ENCODE measurements at places on chromosomes 4 and X.
A peak's percentile ranks its signal among the peaks of the same experiment; 100 is the strongest.

DNA sequence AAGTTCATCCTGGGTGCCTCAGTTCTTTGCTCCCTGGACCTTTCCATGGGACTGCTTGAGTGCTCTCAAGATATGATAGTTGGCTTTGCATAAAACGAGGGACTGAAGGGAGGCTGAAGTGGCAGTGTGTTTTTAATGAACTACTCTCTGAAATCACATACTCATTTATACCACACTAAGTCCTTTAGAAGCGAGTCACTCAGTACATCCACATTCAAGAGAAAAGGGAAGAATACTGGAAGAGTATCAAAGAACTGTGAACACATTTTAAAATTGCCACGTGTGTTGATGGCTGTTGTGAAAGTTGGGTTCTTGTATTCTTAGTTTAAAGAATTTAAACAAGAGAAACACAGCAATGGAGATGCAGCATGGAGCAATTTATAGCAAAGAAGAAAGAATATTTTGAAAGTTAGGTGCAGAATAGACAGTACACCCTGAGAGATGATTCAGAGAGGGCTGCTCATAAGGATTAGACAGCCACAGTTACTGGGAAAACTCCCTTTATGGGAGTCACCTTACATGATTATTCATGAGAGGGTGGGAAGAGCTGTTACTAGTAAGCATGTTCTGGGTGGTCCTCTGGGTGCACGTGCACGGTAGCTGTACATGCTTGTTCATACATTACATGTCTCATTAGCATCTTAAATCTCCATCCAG is 380.7 kb downstream of the ADGRL3 start:
- no peak for DNase-seq

DNA sequence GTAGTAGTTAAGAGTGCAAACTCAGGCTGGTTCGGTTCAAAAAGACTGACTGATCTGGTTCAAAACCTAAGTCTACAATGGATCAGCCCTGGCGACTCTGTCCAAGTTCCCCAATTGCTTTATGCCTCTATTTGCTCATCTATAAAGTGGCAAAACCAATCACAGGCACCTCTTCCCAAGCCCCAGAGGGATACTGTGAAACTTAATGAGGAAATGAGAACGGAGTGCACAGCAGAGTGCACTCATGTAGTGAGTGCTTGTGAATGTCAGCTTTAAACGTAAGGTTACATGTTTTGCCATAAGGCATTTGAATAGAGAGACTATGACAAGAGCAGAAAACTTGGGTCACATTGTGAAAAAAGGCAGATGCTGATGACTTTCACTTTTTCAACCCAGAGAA is 199.7 kb upstream of the KLF3 start:
- DNase-seq, result no peak

- no peak for DNase-seq
Observed at GRCh38 chr4:161767116-161767515, 396.7 kb downstream of the FSTL5 start.

- no peak for DNase-seq
Observed at GRCh38 chr4:184328022-184328736, 110.5 kb upstream of the ENPP6 start.

DNA sequence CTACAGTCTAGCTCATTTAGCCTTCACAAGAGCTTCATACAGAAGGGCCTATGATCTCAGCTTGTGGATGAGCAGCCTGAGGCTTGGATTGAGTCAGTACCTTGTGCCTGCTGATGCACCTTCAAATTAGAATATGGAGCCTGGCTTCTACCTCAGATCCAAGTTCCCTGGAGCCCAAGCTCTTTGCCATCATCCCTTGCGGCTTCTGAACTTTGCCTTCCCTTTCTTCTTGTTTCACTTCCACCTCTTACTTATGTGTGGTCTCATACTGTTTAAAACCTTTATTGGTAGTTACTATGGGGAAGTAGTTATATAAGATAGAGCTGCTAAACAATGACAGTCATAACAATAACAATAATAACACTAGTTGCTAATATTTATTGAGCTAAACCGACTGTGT is 84.3 kb upstream of the AFF2 start:
- DNase-seq, result no peak

- no peak for DNase-seq
Observed at GRCh38 chrX:97308171-97308570, 424.5 kb downstream of the RPA4 start.

DNA sequence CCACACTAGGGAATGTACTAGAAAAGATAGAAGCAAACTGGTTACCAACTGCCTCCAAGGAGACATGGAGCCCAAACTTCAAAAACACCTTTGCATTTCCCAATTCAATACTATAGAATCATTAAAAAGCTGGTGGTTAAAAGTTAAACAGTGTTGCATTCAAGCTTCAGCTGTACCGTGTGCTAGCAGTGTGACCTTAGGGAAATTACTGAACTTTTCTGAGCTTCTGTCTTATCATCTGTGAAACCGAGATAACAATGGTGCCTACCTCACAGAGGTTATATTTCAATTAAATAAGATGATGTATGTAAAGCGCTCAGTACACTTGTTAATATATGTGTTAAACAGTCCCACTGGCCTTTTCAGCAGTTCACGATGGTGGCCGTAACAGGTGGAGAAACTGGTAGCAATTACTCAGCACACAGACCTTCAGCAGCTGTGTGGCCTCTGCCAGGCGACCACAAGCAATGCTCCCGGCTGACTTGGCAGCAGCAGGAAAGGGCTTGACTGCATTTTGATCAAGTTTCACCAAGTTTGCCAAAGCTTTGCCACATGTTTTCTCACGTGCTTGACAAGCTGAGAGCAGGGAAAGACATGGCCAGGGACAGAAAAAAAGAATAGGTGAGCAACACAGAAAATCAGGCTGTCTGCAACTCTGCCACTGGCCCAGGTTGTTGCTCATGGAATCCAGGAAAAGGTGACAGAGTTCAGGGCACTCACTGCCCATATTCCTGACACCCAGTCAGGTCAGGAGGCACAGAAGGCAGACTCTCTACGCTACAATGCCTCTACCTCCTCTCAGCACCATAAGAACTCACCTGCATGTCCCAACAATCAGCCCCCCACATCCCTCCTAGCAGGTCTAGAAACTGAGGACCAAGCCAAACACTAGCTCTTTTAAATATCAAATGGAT is 72.1 kb downstream of the PARM1 start:
- no peak for DNase-seq

- no peak for DNase-seq
Observed at GRCh38 chrX:68842781-68843581, 14.2 kb downstream of the EFNB1 start.

- DNase-seq, result peak; percentile 85
Observed at GRCh38 chr4:153142700-153143438, 61.4 kb upstream of the TRIM2 start.

GRCh38 chrX:29397506-29397905 is 810.3 kb downstream of the IL1RAPL1 start:
- no peak for DNase-seq

- no peak for DNase-seq
Observed at GRCh38 chr4:129355031-129355430, 259.1 kb downstream of the C4orf33 start.

- no peak for DNase-seq
Observed at GRCh38 chr4:140163029-140163810, 9.2 kb upstream of the MAML3 start.

DNA sequence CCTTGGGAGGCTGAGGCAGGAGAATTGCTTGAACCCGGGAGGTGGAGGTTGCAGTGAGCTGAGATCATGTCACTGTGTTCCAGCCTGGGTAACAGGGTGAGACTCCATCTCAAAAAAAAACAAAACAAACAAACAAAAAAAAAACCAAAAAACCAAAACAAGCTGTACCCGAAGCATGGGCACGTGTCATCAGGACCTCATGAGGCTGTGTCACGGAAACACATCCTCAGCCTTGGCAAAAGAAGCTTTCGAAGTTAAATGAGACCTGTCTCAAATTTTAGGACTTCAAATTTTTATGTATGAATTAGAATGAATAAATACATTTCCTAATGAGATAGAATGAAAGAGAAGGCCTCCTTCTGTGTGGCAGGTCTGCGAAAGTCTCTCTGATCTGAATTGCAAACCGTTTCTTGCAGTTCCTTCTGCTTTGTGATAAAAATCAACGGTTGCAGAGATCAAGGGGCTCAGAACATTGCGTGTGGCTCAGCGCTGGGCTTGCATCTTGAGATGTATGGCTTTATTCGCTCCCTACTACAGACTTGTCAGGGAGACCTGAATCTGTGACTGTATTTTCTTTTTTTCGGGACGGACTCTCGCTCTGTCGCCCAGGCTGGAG is 19.5 kb upstream of the CRLF2 start:
- DNase-seq, result no peak

DNA sequence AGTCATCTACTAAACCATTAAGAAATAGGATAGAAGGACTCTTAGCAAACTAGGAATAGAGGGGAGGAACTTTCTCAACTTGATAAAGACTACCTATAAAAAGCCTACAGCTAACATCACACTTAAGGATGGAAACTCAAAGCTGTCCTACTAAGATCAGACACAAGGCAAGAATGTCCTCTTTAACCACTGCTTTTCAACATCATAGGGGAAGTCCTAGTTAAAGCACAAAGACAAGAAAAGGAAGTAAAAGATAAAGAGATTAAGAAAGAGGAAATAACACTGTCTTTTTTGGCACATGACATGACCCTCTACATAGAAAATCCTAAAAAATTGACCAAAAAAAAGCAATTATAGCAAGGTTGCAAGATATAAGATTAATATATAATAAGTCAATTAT is 136.6 kb downstream of the FBXW7 start:
- DNase-seq, result no peak

- no peak for DNase-seq
Observed at GRCh38 chr4:65747386-65747785, 77.1 kb upstream of the EPHA5 start.

GRCh38 chrX:12026481-12026880 is 111.8 kb upstream of the FRMPD4 start:
- no peak for DNase-seq

GRCh38 chr4:55311792-55312488 is 34.1 kb upstream of the SRD5A3 start:
- no peak for DNase-seq

DNA sequence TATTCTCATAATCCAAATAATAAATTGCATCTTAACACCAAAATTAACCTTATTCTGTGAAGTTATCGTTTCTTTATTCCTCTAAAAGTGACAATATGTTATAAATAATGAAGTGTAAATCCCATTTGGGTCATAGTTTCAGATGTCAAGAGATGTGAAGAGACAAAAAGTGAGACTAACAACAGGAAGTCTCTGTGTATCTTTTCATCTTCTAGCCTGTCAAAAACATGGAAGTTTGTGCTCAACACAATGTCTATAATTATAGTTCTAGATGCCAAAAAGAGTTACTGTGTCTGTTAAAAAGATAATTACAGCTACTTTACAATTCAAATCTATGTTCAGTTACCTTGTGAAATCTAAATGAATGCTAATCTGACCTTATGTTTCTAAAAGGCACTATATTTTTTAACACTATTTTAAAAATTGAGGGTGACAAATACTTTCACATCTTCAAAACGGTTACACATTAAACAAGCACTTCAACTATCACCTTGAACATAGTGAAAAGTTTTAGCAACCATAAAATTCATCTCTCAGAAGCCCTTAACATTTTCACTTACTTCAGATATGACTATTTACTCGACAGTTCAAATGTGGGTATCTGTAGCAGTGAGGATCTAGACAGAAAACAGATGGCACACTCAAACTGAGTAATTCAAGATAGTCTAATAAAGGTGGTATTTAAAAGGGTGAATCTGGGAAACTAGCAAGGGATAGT is 509.8 kb downstream of the ARAP2 start:
- no peak for DNase-seq

DNA sequence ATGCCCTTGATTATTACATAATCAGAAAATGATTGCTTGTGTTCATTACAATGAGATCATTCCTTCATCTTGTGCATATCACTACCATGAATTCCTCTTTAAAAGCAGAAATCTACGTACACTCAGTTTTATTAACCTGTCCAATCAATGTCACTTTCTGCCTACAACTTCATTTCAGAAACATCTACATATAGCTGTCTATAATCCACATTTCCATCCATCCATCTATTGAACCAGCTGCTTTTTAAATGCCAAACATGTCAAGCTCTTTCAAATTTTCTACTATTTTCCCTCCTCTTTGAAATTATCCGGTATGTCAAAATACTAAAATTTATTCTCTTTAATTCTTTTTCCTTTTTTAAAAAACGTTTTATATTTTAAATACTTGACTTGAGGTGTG is 462.0 kb downstream of the GABRG1 start:
- DNase-seq, result no peak

- no peak for DNase-seq
Observed at GRCh38 chr4:48575964-48576363, 85.9 kb downstream of the ZAR1 start.

DNA sequence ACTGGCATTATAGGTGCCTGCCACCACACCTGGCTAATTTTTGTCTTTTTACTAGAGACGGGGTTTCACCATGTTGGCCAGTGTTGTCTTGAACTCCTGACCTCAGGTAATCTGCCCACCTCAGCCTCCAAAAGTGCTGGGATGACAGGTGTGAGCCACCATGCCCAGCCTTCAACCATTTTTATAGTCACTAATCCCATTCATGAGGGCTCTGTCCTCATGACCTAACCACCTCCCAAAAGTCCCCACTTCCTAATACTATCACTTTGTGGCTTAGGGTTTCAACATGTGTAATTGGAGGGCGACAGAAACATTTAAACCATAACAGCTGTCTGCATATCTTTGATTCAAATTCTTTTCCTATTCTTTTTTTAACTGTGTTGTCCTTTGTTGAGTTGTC is 229.6 kb upstream of the AGA start:
- DNase-seq, result no peak

DNA sequence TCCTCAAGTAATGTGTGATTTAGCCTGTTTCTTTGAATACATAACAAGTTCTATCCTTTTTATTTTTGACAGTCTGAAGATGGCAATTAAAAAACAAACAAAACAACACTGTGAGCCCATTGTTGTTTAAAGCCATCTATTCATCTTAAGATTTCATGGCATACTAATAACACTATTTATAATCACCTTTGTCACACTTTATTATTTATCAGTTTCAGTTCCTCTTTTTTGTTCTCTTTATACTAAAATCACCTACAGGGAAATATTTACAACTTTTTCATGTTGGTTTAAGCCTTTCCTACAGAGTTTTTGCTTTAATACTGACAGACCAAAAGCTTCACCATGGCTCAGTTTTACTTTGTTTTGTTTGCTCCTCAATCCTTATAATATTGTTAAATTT is 247.4 kb upstream of the CTSO start:
- no peak for DNase-seq

DNA sequence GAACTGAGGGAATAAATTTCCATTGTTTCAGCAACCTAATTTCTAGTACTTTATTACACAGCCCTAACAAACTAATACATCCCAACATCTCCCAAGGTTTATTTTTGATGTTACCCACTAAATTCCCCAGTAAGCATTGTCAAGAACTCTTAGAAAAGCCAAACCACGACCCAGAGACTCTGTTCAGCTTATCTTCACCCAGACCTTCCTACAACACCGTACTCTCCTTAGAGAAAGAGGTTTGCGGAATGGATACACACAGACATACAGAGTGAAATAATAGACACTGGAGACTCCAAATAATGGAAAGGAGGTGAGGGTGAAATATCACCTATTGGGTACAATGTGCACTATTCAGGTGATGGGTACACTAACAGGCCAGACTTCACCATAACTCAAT is 75.6 kb downstream of the LRBA start:
- no peak for DNase-seq

GRCh38 chrX:87728024-87728423 is 210.4 kb downstream of the KLHL4 start:
- DNase-seq, result no peak

- DNase-seq, result no peak
Observed at GRCh38 chrX:130216320-130216719, 44.6 kb downstream of the RAB33A start.

Data from NCI-H1694 treated with DMSO at 0.1 percent for 48 hours (cell line).